ENCODE measurements at places on chromosomes 2 and 18.

- DNase-seq, result no peak
Measured at GRCh38 chr2:241313543-241314095, 1.9 kb downstream of the HDLBP start.

DNA sequence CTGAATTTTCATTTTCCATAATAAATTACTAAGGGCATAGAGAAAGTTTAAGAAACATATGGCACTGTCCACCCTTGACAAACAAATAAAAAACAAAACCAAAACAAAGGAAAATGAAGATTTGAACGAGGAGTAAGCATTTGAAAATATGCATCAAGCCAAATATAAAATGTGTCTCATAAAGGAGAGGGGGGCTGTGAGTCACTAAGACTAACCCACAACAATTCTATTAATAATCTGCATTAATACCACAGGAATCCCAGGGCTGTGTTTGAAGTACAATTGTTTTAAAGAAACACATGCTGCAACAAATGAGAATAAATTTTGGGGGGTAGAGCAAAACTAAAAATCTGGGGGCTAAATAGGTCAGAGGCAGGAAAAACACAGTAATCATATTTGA is 53.8 kb upstream of the STK17B start:
- peak; percentile 20 for DNase-seq

- DNase-seq, result peak; percentile 79
Measured at GRCh38 chr2:7180638-7181370, 263.6 kb downstream of the RNF144A start.

DNA sequence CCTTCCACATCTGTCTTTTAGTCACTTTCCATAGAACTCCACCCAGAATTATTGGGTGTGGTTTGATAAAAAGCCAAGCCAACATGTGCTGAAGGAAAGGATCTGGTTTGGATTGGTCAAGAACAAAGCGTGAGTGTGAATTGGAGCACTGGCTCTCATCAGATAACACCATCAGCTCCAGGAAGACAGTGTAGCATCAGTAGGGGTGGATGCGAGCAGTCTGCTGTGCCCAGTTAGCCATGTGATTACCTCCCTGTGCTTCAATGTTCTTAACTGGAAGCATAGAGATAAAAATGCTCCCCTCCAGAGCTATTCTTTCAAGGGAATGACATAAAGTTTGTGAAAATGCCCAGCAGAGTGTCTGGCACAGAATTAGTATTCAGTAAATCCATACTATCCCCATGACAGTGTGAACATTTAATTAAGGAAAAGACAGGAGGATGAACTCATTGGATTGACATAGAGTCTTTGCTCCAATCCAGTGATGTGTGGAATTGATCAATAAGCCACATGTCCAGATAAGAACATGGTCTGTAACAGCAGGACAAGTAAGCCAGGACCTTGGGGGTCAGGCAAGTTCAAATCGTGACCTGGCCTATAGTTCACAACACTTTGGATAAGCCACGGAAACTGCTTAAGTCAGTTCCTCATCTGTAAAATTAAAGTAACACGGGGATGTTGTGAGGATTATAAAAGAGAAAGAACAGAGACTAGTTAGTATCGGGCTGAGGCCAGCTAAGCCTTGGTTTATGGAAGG is 68.0 kb downstream of the FAM124B start:
- DNase-seq, result no peak

- no peak for DNase-seq
Measured at GRCh38 chr2:97967216-97967592, 28.5 kb downstream of the TMEM131 start.

DNA sequence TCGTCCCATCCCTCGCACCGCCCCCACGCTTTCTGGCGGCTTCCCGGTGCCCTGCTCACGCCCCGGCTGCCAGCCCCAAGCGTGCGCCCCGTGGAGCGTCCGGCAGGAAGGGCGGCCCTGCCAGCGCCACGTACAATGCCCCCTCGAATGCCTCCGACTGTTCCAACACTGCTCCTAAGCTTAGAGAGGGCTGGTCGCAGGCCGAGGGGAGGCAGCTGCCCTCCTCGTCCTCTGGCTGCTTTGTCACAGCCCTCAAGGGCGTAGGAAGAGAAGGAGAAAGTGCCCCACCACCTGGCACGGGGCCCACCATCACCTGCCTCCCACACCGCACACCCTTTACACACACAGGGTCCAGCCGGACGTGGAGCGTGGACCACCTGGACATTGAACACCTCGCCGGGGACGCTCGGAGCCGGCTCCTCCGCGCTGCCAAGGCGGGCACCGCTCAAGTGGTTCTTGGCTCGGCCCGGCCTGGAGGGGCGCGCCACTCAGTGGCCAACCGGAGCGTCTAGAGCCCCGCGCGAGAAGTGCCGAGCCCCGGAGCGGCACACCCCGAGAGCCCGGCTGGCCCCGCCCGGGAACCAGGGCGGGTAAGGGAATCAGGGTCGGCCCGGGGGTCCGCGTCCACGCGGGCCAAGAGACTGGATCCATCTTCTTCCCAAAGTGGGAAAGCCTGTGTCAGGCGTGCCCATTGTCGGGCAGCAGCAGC is 830 bp downstream of the DNER start:
- DNase-seq, result peak; percentile 52

GRCh38 chr2:147845411-147845971 is 662 bp downstream of the ACVR2A start:
- peak; percentile 11 for DNase-seq

- peak; percentile 56 for DNase-seq
Measured at GRCh38 chr18:70489986-70490933, 201.4 kb downstream of the SOCS6 start.

- no peak for DNase-seq
Measured at GRCh38 chr2:164717000-164717803, 95.9 kb upstream of the GRB14 start.

DNA sequence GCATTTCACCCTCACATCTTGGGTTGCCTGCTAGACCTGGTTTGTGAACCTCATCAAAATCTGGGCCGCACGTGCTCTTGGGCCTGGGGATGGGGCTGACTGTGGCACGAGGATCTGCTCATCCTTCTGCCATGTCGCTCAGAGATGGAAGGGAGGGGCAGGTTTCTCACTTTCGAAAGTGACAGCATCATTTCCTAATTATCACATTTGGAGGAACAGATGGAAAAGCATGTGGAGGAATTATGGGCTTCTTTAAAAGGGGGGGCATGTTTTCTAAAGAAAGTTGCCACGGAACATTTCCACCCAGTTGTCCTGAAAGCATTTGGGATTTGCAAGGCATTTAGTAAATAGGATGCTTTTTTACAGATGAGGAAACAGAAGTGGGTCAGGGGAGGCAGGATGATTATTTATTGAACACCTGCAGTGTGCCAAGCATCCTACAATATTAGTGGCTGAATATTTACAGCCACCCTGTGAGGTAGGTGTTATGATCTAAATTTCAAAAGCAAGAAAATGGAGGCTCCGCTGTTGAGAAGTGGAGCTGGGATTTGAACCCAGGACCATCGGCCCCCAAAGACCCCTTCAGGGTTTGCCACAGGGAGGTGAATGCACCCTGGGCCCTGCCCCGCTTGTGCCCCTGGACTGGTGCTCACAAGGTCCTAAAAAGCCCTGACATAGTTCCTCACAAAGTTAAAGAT is 104.2 kb upstream of the MYCN start:
- no peak for DNase-seq

Data from HT1080 (cell line).